Activated gamma-delta T cell (primary cell): ENCODE measurements at places on chromosomes 5 and 9.

DNA sequence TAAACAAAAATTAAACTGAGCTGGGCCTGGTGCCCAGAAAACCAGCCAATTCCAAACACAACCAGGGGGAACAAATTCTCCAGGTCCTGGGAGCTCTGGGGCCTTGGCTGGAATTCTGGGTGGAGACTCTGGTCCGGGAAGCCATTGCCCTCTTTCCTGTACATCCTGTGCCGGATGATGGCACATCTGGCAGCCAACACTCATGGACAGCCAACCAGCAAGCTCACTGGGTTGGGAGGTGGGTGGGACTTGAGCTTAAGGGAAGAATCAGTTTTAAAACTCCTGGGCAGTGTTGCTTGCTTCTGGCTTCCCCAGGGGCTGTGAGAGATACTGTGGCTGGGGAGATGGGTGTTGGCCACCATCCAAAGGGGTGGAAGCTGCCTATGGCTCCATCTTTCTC, 56.1 kb downstream of the PCDH1 start:
- DNase-seq: no peak

DNA sequence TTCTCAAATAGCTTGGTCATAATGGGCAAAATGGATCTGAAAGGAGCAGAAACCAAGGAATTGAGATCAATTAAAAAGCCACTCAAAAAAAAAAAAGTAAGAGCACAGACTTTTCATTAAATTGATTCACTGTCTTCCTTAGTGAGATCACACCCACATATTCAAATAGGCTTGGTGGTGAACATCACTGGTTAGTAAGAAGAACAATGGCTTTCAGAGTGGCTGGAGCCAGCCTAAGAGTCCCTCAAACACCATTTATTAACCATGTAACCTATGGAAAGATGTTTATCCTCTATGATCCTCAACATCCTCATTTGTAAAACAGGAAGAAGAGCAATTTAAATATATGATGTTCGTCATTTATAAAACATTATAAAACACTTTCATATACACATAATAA, 12.4 kb downstream of the CCDC112 start:
- no peak for DNase-seq

- DNase-seq: no peak
Measured at GRCh38 chr5:114418176-114419066, 56.6 kb downstream of the KCNN2 start.

GRCh38 chr9:106218854-106219253, 524.5 kb downstream of the TMEM38B start:
- DNase-seq: no peak

DNA sequence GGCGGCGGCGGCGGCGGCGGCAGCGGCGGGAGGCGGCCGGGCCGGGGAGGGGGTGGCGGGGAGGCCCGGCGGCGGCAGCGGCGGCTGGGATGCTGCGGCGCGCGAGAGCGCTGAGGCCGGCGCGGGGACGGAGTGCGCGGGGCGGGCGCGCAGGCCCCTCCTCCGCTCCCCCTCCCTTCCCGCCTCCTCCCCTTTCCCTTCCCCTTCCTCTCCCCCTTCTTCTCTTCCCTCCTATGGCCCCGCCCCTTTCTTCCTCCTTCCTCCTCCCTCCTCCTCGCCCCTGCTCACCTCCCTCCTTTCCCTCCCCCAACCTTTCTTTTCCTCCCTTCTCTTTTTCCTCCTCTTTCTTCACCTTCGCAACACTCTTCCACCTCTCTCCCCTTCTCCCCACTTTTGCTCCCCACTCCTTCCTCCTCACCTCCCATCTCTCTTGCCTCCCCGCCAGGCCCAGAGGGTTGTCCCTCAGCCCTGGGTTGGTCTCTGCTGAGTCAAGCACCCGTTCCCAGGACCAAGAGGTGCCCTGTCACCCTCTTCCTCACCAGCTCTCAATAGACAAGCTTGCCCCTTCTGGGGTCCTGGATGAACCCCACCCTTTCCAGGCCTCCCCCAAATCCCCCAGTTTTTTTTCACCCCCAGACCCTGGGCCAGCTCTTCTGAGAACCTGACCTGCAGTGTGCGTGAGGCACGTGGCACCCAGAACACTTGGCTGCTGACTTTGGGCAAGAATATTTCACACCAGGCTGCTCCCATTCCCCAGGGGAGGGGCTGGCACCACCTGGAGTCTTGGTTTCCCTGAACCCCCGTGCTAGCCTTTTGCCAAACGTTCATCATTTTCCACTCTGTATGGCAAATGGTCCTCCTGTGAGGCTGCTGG, at the start of gene SEMA4D:
TSS of gene SEMA4D (minus strand) at position 136 of the 874 bp plus-strand sequence. CDS start 92,657 bp downstream, outside the sequence.
- peak; percentile 34 for DNase-seq

- DNase-seq: no peak
Measured at GRCh38 chr5:149406203-149406978, 27.3 kb upstream of the IL17B start.

GRCh38 chr5:68823301-68823700, 270.5 kb upstream of the SLC30A5 start:
- DNase-seq: no peak

GRCh38 chr9:104374711-104375110, 129.4 kb upstream of the OR13F1 start:
- no peak for DNase-seq

DNA sequence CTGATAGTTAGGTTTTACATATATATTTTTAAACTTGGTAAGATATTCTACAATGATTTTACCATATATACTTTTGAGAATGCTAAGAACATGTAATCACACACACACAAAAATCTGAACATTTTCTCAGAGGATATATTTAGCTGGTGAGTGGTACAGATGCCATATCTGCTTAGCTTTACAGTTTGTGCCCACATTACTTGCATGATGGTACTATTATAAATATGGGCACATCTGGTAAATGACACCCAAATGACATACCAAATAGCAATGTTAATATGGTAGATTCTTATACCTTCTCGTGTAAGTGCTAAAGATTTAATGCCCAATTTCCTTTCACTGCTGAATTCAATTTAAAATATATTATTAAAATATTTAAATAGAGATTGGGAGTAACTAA, 56.6 kb downstream of the LSM11 start:
- DNase-seq: no peak

- no peak for DNase-seq
Measured at GRCh38 chr5:60805463-60805862, 38.6 kb downstream of the ELOVL7 start.

DNA sequence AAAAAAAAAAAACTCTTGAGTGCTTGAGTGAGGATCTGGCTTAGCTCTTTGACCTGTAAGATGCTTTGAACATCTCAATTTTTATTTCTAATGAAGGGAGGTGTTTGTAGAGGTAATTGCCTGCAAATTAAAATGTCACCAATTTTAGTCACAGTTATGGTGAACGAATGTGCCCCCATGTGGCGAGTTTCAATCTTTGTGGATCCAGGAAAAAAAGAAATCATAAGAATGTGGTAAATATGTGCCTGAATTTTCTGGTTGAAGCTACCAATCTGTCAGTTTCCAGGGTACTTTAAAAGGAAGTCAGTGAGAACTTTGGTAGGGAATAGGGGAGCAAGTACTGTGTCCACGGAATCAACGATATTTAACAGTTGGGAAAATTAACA, 1772.4 kb upstream of the CDH9 start:
- no peak for DNase-seq

DNA sequence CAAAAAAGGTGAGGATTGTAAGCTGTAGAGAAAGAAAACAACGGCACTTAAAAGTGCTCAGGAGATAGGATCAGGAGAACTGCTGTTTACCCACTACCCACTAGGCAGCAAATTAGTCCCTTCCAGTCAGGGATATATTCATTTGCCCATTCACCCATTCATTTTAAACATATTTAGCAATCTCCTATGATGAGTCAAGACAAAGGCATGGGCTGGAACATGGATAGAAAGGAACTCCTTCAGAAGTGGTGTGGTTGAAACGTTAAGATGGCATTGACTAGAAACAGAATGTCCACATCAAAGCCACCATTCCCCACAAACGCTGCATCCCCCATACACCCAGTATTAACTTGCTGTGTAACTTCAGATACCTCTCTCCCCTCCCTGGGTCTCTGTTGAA, 225.7 kb downstream of the ASTN2 start:
- DNase-seq: no peak

GRCh38 chr5:9358961-9359685, 186.8 kb downstream of the SEMA5A start:
- DNase-seq: no peak

- no peak for DNase-seq
Measured at GRCh38 chr5:87022415-87022814, 245.3 kb upstream of the RASA1 start.

DNA sequence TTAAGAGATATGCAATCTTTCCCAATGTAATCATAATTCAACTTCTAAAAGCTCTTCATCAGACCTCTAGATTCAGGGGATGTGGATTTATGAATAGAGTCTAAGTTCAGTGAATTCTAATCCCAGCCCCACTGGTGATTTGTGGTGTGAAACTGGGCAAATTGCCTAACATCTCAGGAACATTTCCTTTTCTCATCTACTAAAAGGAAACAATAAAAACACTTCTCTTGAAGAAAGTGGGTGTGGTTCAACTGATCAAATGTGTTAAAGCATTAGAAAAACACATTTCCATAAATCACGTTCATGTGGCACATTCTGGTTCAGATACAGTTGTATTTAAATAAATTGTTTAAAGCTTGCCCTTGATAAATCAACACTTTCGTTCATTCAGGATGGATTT, 631.7 kb upstream of the CDH6 start:
- no peak for DNase-seq

GRCh38 chr9:4225291-4226028, 74.4 kb downstream of the GLIS3 start:
- DNase-seq: no peak

- DNase-seq: no peak
Measured at GRCh38 chr5:72529383-72529782, 22.2 kb upstream of the ZNF366 start.

DNA sequence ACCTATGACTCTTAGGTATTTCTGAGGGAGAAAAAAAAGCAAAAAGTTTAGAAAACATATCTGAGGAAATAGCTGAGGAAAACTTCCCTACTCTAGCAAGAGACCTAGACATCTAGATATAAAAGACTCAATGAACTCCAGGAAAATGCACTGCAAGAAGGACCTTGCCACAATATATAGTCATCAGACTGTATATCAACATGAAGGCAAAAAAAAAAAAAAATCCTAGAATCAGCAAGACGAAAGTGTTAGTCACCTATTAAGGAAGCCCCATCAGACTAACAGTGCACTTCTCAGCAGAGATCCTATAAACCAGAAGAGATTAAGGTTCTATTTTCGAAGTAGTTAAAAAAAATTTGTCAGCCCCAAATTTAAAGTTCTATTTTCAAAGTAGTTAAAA, 166.2 kb downstream of the TMEM38B start:
- DNase-seq: no peak

DNA sequence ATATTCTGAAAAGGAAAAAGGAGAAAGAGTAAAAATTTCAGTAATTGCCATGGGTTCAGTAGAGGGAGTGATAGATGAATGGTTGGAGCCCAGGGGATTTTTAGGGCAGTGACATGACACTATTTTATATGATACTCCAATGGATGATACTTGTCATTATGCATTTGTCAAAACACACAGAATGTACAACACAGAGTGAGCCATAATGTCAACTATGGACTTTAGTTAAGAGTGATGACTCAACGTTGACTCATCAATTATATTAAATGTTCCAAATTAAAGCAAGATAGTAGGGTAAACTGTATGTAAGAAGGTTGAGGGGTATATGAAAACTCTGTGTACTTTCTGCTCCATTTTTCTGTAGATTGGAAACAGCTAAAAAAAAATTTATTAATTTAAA, 586.4 kb downstream of the TAF11L14 start:
- DNase-seq: no peak

DNA sequence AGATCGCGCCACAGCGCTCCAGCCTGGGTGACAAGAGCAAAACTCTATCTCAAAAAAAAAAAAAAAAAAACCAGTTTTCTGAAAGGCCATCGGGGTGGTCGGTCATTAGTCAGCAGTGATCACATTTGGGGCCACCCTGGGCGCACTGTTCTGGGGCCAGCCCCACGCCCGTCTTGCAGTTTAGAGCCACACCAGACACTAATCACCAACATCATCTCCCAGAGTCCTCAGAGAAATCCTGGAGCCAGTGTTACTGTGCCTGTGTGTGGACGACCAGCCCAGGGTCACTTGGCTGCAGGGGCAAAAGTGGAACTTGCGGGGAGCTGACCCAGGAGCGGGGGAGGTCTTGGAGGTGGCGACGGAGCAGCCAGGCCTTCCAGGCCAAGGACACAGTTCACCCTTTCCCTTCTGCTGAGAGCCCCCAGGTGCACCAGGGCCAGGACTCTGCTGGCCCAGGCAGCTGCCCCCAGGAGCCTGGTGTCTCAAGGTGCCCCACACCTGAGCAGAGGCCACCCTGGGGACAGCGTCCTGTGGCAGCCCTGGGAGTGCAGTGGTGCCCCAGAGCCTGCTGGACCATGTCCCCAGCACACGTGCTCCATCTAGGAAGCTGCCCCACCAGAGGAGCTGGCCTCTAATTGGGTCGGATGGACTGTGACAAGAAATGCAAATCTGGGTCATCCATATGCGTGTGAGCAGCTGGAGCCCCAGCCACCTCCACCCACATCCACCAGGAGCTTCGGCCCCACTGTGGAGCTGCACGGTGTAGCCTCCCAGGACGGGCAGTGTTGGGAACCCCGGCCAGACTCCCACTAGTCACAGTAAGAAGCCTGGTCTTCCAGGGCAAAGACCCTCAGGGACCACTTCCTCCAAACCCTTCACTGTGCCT, 51.1 kb downstream of the NEK6 start:
- no peak for DNase-seq

DNA sequence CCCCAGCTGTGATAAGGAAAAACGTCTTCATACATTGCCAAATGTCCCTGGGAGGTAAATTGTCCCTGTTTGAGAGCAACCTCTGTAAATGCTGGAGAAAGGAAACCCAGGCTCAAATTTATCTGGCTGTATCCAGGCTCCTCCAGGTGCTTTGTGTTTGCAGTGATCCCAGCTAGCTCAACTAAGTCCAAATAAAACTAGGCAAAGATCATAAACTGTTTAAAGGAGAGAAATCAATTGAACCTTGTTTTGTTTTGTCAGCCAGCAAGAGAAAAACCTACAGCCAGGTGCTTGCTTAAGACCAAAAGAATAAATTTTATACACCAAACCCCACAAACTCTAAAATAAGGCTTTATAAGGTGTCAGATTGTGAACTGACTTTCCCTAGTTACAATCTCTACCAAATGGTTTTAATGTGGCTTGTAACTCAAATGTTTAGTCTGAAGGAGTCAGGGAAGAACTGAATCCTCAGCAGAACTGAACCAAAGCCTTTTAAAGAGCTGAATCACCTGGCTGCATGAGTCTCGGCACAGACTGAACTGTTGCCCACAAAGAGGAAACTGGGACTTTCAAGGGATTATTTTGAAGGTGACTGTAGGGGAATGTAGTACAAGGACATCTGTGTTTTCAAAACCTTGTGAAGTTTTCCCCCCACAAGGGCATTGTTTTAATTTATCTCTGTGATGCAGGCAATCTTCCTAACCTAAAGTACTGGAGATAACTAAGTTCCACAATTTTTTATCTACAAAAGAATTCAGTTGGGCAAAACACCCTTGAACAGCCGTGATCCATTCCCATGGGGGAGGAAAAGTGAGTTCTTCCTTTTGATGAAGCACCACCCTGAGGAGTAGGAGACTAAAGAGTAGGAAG, 201.7 kb upstream of the TARS1 start:
- no peak for DNase-seq
